ENCODE measurements at places on chromosomes 11 and 22.

DNA sequence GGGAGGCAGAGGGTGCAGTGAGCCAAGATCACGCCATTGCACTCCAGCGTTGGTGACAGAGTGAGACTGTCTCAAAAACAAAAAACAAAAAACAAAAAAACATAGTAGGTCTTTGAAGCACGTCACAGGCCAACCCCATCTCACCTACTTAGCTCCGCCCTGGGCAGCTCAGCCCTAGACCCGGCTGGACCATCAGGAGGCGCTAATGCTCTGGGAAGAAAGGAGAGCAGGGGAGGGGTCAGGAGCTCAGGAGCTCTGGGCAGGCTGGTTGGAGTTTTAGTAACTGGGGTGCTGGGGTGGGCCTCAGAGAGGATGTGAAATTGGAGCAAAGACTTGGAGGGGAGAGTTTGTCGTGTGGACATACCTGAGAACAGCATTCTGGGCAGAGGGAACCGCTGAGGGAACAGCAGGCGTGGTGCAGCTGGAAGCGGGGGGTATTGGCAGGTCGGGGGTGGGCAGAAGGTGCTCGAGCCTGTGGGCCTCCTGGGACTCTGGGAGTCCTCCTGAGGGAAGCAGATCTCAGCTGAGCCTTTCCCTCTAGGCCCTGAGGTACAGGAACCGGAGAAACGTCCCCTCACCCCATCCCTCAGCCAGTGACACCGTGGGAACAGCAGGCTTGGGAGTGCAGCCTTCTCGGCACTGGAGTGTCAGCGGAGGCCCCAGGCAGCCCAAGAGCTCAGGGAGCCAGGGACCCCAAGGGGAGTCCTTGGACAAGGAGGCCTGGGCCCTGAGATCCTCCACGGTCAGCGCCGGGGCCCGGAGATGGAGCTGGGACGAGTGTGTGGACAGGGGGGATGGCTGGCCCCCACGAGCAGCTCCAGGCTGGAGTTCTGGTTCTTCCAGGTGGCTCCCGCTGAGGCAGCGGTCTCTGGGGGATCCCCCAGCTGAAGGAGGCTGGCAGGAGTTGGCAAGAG lies 2.2 kb upstream of the RPS6KA4 start:
- DNase-seq = no peak

GRCh38 chr11:45922425-45923082 lies at the start of gene LARGE2:
Gene LARGE2 (plus strand): TSS chr11:45922656. CDS start chr11:45922883, 227 bp downstream.
- peak; percentile 54 for DNase-seq

DNA sequence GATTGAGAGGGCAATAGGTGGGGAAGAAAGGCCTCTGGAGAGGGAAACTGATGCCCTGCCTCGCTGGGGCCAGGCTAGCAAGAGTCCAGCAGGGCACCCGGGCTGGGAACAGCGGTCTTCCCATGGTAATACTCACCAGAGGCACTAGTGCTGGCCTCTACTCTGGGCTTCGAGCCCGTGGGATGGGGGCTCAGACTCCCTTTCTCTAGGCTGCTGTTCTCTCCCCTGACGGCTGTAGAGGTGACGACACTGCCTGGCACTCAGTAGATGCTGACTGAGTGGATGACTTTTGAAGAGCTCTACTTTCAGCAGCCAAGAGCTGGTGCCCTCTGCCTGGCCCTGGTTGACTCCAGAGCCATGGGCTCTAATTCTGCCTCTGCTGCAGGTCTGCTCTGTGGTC lies 818 bp upstream of the C1QTNF4 start:
- no peak for DNase-seq

DNA sequence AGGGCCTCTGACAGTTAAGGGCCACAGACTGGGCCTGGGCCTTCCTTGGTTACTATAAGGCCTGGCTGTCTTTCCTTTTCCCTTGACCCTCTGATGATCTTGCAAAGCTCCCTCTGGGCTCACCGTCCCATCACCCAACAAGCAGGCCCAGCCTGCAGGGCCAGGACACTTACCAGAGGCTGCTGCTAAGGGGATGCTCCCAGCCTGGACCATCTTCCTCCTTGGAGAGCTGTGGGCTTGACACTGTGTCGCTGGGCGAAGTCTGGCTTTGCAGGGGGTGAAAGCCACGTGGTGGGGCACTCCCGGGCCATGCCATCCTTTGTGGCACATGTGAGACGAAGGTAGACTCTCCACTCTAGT lies 3.9 kb downstream of the C11orf24 start:
- no peak for DNase-seq

DNA sequence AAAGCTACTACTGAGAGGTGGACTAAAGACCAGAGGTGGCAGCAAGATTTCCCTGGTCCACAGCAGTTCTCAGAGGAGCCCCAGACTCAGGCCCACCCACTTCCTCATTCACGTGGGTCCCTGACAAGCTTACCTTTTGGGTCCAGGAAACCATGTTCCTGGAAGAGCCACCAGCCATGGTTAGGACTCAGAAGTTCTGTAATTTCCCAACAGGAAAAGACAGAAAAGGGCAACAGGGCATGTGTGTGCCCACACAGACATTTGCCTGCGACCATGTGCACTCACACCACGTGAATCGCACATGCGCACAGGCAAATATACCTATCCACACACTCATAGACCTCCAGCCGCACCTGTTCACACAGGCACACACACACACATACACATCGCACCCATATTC lies 42.9 kb downstream of the LRRC32 start:
- DNase-seq = peak; percentile 26

- no peak for DNase-seq
Observed at GRCh38 chr22:31055117-31055634, 25.9 kb upstream of the SMTN start.

DNA sequence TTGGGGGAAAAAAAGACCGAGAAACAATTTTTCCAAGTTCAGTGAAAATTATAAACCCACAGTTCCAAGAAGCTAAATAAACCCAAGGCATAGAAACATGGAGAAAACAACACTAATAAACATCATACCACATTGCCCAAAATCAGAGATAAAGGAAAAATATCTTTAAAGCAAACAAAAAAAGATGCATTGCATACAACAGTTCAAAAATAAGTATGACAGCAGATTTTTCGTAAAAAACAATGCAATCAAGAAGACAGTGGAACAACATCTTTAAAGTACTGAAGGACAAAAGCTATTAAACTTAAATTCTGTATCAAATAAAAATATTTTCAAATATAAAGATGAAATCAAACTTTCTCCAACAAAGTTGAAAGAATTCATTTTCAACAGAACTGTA lies 921.3 kb downstream of the METTL15 start:
- no peak for DNase-seq

GRCh38 chr11:57598831-57599155 lies 1.3 kb downstream of the SERPING1 start:
- no peak for DNase-seq

GRCh38 chr11:99814738-99815137 lies 794.0 kb downstream of the CNTN5 start:
- DNase-seq = no peak

DNA sequence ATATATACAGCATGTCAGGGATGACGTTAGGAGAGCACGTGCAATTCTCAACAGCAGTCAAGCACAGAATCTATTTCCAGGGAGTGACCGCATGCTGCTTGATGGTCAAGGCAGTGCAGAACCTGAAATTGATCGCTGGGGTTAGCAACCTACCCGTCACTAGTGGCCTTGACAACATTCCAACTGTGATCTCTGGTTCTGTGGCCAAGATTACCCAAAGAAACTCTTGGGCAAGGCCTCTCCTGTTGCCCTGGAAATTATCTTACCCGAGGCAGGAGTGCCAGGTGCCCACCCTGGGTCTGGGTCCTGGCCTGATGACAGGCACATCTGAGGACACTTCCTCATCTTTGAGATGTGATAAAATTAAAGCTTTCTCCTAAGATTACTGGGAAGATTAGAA lies 2.2 kb downstream of the TM7SF2 start:
- no peak for DNase-seq

GRCh38 chr11:108576523-108576922 lies 17.0 kb downstream of the EXPH5 start:
- DNase-seq = no peak

- DNase-seq = no peak
Observed at GRCh38 chr22:46430961-46431838, 95.7 kb downstream of the TRMU start.

DNA sequence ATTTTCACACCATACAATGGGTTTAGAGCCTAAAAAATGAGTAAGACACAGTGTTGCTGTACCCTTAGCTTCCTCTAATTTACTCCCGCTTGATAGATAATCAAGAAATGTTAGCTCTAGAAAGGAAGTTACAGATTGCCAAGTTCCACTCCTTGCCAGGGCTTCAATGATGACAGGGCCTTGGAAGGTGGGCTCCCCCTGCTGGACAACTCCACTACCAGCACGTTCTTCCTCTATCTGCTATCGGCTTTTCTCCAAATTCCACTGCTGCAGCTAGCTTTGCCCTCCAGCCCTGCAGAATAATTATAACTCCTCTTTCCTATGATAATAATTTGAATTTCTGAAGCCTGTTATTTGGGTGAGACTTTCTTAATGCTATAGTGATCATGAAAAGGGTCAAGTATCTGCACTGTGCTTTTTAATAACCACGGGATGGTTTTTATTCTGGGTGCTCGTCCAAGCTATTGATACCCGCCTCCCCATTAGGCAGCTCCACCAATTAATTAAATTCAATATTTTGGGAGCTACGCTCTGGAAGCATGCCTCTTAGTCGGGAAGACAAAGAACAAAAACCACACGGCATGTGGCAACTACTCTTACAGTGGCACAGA lies 9.0 kb downstream of the SYN3 start:
- peak; percentile 62 for DNase-seq

DNA sequence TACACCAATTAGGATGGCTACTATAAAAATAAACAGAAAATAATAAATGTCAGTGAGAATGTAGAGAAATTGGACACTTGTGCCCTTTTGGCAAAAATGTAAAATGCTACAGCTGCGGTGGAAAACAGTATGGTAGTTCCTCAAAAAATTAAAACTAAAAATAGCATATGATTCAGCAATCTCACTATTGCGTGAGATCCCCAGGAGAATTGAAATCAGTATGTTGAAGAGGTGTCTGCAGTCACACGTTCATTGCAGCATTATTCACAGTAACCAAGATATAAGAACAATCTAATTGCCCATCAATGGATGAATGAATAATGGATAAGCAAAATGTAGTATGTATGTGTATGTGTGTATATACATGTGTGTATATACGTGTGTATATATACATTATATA lies 6.8 kb downstream of the OR52N2 start:
- DNase-seq = no peak

- DNase-seq = no peak
Observed at GRCh38 chr11:90908074-90908473, 685.2 kb upstream of the CHORDC1 start.

GRCh38 chr11:61270354-61271076 lies 24.6 kb downstream of the VWCE start:
- DNase-seq = no peak

- DNase-seq = no peak
Observed at GRCh38 chr11:6526411-6527135, 29.5 kb downstream of the DNHD1 start.

GRCh38 chr11:85930879-85931366 lies 75.7 kb downstream of the CCDC83 start:
- DNase-seq = no peak

DNA sequence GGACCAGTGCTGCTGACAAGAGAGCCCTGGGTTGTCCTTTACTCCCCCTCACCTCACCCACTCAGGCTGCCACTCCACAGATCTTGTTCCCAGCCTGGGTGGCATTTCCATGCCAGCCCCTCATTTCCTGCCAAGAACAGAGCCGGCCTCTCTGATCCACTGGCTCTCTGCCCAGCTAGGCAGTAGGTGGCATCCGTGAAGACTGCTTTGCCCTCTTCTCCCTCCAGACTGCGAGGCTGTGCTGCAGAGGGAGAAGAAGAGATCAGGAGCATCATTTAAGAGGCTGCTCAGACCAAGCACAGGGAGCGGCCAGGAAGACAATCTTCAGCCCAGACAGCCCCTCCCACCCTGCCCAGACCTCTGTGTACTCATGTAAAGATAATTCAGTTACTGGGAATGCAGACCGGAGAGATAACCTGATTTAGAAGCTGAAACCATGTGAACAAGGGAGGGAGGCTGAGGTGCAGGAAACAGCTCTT lies 126.9 kb upstream of the NCAM1 start:
- no peak for DNase-seq

DNA sequence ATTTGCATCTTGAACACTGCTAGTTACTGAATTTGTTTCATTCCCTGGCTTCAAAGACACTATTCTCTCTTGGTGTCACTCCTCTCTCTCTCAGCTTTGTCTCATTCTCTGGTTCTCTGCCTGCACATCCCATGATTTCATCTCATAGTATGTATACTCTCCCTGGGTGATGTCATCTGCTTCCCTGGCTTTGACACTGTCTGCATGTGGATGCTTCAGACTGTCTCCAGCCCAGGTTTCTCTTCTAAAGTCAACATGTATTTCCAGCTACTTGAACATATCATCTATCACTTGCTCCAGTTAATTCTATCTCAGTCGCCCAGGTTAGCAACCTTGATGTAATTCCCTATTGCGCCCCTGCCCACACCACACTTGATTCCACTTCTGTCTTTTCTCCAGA lies 9.3 kb upstream of the ACAT1 start:
- DNase-seq = no peak

DNA sequence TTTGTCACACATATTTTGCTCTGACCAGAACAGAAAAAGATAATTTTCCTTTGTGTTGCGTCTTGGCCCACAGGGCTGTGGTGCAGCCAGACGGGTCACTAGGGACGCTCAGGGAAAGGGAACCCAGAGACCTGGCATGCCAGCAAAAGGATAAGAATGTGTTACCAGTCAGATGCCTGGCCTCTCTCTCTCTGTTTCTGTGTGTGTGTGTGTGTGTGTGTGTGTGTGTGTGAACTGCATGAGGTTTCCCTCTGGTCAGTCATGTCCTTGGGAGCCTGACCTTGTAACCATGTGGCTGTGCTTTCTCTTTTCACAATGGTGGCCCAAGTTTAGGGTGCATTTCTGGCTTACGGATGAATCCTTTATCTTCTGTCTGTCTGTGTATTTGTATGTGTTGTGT lies 25.4 kb downstream of the CCKBR start:
- no peak for DNase-seq

DNA sequence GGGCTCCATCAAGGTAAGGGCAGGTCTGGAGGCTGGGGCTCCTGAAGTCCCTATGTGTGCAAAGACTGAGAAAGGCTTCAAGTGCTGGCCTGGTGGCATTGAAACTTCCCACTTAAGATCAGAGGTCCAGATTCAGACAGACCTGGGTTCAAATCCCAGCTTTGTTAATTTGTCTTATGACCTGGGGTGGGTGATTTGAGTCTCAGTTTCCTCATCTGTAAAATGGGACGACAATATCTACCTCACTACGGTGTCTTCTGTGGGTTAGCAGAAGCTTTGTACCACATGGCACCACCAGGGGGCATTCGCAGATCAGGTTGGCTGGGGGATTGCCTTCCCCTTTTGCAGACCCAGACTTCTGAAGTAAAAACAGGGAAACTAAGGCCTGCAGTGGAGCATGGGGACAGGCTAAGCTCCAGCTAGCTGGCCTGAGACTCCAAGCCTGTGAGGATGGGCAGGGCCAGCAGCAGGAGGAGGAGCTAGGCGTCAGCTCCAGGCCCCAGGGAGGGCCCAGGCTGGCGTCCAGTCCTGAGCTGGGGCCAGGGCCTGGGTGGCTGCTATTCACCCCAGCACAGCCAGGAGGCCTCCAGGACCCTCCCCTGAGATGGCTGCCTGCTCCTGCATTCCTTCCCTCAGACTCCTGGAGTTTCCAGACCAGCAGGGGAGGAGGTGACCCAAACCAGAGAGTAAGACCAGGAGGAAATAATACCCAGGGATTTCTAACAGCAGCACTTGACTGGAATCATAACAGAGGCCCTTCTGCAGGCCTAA lies 1.5 kb downstream of the CASTOR1 start:
- peak; percentile 92 for DNase-seq

- no peak for DNase-seq
Observed at GRCh38 chr22:36829370-36830002, 12.7 kb upstream of the PVALB start.
